Activated naive CD8-positive, alpha-beta T cell treated with anti-CD3 and anti-CD28 coated beads for 36 hours (primary cell): ENCODE measurements at places on chromosomes 11 and 22. TPM values are rescaled to one million over a fixed set of nuclear protein-coding genes. Genes with fewer than 3 reads are reported as not detected.
A peak's percentile ranks its signal among the peaks of the same experiment; 100 is the strongest.

The TYR gene
- not detected for total RNA-seq

The SLC6A5 gene
- not detected for total RNA-seq

- H3K4me1 ChIP-seq: no peaks in the 10 kb centered on the region
- H3K27me3 ChIP-seq: peaks cover 5% of the 10 kb centered on the region
- DNase-seq: no peak
- no peak overlapping the region for H3K27ac ChIP-seq
These were observed 168.9 kb upstream of the TBCEL start for GRCh38 chr11:120854988-120855387.

GRCh38 chr11:72241291-72241781, 2.6 kb downstream of the PHOX2A start:
- H3K27me3 ChIP-seq: peaks cover 46% of the 10 kb centered on the region
- no peak for DNase-seq
- peaks cover 25% of the 10 kb centered on the region for H3K4me1 ChIP-seq
- H3K27ac ChIP-seq: no peak overlapping the region
- H3K4me3 ChIP-seq: peak overlapping the region; percentile 5

GRCh38 chr22:36798674-36799066, 18.2 kb downstream of the PVALB start:
- no peaks in the 10 kb centered on the region for H3K36me3 ChIP-seq
- no peak overlapping the region for H3K4me3 ChIP-seq
- DNase-seq: no peak
- no peak overlapping the region for H3K27ac ChIP-seq
- no peaks in the 10 kb centered on the region for H3K27me3 ChIP-seq

The ZFTA gene
- total RNA-seq: 6.2 TPM

- no peaks in the 10 kb centered on the region for H3K27me3 ChIP-seq
- no peak overlapping the region for H3K4me3 ChIP-seq
- peaks cover 43% of the 10 kb centered on the region for H3K36me3 ChIP-seq
These were observed 30.1 kb upstream of the PARVB start for GRCh38 chr22:43994006-43994405.

The MUS81 gene
- 67.4 TPM for total RNA-seq

DNA sequence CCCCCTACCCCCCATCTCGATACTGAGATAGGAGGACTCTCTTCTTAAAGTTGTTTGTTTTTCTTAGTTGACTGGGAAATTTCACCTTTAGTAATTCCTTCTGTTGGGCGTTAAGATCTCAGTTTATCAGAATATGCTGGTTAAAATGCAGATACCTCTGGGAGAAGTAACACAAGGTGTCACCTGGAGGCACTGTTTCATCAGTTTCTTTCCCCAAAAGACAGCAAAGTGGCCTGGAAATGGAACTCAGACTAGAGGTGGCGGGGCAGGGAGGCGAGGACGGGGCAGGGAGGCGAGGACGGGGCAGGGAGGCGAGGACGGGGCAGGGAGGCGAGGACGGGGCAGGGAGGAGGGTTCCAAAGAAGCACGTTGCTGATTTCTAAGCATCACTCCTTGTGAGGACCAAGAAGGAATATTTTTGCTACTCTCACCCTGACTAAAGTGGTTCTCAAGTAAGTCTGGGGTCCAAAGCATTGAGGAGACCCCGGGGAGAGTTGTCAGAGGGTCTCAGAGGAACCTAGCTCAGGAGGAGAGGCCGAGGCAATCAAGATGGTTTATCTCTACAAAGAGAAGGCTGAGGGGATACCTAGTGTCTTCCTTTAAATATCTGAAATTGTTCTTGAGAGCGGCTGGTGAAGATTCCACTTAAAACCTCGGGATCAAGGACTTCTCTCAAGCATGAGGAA, 147.0 kb upstream of the B3GAT1 start:
- H3K4me3 ChIP-seq: no peak overlapping the region
- no peak overlapping the region for H3K27ac ChIP-seq
- peaks cover 4% of the 10 kb centered on the region for H3K27me3 ChIP-seq
- no peak for DNase-seq

The SEPTIN3 gene
- 0.27 TPM for total RNA-seq

- H3K36me3 ChIP-seq: no peaks in the 10 kb centered on the region
- peaks cover 29% of the 10 kb centered on the region for H3K27me3 ChIP-seq
- H3K27ac ChIP-seq: no peak overlapping the region
These were observed 4.7 kb upstream of the TRIM29 start for GRCh38 chr11:120142441-120143100.

- no peak overlapping the region for H3K27ac ChIP-seq
- no peaks in the 10 kb centered on the region for H3K4me1 ChIP-seq
These were observed 288.6 kb upstream of the SORL1-AS1 start for GRCh38 chr11:121741351-121741760.

GRCh38 chr22:11066458-11067285, 4461.3 kb upstream of the OR11H1 start:
- H3K36me3 ChIP-seq: peaks cover 4% of the 10 kb centered on the region
- no peaks in the 10 kb centered on the region for H3K4me1 ChIP-seq
- no peak for DNase-seq
- H3K27me3 ChIP-seq: no peaks in the 10 kb centered on the region
- no peak overlapping the region for H3K27ac ChIP-seq

The DDI1 gene
- total RNA-seq: not detected

- H3K27ac ChIP-seq: no peak overlapping the region
- peaks cover 33% of the 10 kb centered on the region for H3K4me1 ChIP-seq
- no peaks in the 10 kb centered on the region for H3K36me3 ChIP-seq
These were observed 17.9 kb upstream of the RRAS2 start for GRCh38 chr11:14376920-14377319.

GRCh38 chr11:20112291-20113148, 47.8 kb downstream of the DBX1 start:
- DNase-seq: peak; percentile 12
- H3K27ac ChIP-seq: no peak overlapping the region
- no peak overlapping the region for H3K4me3 ChIP-seq
- H3K4me1 ChIP-seq: no peaks in the 10 kb centered on the region
